ENCODE measurements at places on chromosomes 2 and 18.
A peak's percentile ranks its signal among the peaks of the same experiment; 100 is the strongest.

- DNase-seq = no peak
Observed at GRCh38 chr18:34978533-34978893, 62.7 kb upstream of the MAPRE2 start.

DNA sequence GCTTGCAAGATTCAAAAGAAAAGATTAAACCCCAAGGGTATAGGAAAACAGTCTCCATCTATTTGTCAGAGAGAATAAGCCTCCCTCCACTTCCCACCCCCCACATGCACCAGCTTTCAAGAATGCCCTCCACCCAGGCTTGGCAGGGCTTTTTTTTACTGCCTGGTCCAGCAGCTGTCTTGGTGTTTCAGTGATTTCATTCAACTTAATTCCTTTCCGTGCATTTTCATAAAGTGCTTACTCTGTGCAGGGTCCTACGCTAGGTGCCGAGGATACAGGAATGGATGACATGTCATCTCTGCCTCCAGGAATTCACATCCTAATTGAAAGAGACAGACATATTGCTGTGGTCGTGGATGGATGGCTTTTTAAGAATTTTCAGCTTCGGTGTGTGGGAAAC lies 117.9 kb downstream of the LRATD1 start:
- no peak for DNase-seq

DNA sequence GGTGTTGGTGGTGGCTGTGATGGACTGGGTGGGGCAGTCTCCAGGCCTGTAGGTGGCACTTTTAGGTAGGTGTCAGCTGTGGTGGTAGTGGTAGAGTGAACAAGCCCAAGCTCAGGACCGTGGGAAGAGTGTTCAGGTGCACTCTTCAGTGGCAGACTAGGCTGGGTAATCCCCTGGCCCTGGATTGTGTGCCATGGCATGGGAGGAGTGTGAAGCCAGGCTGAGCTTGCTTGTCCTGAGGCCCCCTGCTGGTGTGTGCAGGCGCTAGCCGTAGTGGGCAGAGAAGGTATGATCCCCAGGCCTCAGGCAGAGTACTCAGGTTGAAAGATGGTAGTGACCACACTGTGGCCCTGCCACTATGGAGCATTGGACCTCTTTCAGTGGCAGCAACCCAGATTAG lies 850.3 kb downstream of the DSC3 start:
- DNase-seq = no peak

GRCh38 chr2:26884486-26884885 lies 36.6 kb downstream of the DPYSL5 start:
- DNase-seq = no peak

GRCh38 chr2:172792711-172793110 lies 57.1 kb downstream of the RAPGEF4 start:
- no peak for DNase-seq

DNA sequence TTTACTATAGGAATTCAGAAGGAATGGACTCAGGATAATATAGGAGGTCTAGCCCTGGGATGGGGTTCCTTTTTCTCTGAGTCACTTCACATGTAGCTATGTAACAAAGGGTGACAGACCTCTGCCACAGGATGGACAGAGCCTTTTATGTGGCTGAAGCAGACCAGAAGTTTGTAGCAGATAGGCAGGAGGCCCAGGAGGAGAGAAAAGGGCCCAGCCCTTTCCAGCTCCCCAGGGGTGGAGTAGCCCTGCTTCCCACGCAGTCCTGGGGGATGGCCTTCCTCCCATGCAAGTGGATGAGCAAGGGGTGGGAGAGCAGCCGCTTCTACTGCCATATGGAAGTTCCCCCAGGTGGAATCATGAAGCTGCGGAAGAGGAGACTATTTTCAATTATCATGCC lies 40.3 kb downstream of the ARMC9 start:
- DNase-seq = no peak

DNA sequence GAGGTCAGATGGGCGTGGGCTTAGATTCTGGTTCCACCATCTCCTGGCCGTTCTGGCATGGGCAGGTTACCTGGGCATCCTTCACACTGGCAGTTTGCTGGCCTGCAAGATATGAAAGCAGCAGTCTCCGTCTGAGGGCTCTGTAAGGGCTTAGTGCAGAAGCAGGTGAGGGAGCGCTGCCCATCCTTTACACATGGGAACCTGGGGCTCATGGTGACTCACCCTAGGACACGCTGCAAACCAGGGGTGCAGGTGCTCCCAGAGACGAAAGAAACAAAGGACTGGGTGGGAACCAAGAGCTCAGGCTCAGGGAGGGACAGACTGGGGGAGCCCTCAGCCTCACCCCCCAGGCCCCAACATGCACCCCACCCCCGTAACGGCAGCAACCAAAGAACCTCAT lies 10.7 kb upstream of the ID2 start:
- DNase-seq = no peak

- DNase-seq = no peak
Observed at GRCh38 chr2:10478916-10479315, 30.8 kb upstream of the ODC1 start.

GRCh38 chr2:128435576-128436478 lies 117.2 kb upstream of the HS6ST1 start:
- DNase-seq = no peak

DNA sequence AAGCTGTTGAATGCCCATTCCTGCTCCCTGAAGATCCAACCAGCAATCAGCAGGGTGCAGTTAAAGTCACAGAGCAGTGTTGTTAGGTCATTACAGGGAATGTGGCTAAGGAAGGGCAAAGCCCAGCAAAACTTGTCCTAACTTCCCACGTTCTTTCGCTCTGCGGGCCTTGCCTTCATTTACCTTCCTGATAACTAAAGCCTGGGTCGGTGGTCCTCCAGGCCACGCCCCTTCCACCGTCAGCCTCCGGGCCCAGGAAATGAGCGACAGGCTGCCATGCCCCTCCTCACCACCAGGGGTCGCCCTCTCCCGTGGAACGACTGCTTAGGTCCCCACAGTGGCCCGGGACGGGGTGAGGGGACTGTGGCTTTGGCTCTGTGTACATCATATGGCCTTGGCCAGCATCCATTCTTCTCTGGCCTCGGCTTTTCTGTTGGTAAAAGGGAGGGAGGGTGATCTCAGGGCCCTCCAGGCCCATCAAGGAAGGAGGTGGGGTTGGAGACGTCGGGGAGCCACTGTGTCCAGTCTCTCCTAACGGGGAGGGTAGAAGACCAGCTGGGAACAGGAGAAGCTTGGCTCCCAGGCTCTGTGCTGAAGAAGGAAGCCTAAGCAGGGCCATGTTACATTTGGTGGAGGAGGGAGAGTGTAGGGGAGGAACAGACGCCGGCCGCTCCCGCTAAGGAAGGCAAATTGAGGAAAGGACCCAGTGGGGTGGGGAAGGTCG lies 2.2 kb downstream of the SH2D6 start:
- peak; percentile 79 for DNase-seq

GRCh38 chr18:25739376-25739775 lies 351.0 kb downstream of the SS18 start:
- DNase-seq = peak; percentile 32

Data from Caki2 (cell line).